Naive thymus-derived CD4-positive, alpha-beta T cell (primary cell): ENCODE measurements at places on chromosomes 6 and 20.
A peak's percentile ranks its signal among the peaks of the same experiment; 100 is the strongest.

- no peak for DNase-seq
Observed at GRCh38 chr6:136334465-136334846, 44.8 kb upstream of the BCLAF1 start.

DNA sequence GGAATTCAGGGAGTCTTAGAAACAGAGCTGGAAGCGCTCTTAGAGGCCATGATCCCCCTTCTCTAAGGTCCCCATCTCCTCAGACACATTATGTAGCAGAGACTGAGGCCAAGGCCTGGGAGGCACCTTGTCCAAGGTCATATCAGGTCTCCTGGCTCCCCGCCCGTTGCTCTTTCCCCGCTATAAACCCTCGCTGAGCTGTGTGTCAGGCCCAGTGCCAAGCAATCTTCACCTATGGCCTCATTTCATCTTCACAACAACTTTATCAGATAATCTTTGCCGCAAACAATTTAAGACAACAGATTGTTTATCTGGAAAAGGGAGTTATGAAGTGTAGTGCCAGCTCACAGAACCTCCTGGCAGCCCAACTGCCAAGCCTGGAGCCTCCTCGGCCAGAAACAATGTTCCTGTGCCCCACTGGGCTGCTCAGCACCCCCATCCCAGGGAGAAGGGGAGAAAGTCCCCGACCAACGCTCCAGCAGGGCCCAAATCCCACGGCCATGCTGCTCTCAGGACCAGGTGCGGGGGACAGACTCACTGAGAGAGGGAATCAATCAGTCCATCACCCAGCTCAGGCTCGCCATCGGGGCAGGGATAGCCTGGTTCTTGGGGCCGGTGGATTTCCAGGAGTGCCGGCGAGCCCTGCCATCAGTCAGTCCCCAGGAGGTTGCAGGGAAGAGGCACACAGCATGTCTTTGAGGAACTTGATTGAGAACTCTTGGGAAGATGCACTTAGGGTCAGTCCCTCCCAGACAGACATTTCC lies 16.9 kb upstream of the FANCE start:
- no peak for DNase-seq

DNA sequence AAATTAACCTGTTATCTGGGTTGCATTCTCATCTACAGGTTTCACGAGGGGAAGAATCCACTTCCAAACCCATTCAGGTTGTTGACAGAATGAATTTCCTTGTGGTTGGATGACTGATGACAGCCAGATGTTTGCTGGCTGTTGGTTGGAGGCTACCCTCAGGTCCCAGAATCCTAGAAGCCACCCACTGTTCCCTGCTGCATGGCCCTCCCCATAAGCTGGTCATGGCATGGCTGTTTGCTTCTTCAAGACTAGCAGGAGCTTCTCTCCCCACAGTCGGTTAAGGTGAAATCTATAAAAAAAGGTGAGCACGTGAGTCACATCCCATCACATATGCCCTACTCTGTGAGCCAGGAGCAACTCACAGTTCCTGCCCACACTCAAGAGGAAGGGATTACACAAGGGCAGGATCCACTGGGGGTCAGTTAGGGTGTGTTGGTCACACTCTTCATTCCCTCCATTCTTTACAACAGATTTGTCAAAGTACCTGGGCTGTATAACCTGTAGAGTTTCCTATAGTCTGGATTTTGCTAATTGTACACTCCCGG lies 19.5 kb upstream of the RPS10 start:
- no peak for DNase-seq

- DNase-seq: no peak
Observed at GRCh38 chr6:159083146-159083545, 38.4 kb upstream of the TAGAP start.

GRCh38 chr6:105274678-105275077 lies 94.9 kb upstream of the POPDC3 start:
- no peak for DNase-seq

DNA sequence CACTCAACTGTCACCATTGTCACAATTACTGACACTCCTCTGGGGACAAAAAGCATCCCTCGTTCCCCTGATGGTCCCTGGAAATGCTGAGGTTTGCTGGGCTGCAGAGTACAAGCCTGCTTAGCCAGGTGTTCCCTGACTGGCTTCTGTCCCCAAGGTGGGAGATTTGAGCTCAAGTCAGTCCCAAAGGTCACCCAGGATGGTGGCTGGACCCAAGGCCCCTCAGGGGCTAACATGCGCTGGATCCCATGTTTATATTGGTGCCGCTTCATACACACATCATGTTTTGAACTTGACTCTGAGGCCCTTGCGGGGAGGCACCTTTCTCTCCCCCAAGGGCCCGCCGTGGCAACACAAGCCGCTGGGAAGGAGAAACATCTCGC lies 44.2 kb downstream of the PMEPA1 start:
- no peak for DNase-seq

- peak; percentile 42 for DNase-seq
Observed at GRCh38 chr20:47620808-47621805, 119.4 kb downstream of the NCOA3 start.

DNA sequence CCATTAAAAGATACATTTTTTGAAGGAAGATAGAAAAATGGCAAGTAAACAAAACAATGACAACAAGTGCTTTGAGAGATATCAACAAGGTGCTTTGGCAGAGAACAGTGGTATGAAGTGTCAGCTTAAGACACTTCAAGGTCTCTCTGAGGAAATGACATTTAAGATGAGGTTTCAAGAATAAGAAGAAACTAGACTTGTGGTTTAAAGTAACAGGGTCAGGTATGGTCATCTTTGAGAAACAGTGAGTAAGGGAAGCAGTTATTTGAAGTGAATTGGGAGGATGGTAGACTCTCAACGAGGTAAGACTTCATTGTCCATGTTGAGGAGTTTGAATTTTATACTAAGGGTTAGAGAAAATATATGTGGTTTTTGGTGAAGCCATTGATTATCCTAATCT lies 77.8 kb downstream of the SYCP2L start:
- no peak for DNase-seq

DNA sequence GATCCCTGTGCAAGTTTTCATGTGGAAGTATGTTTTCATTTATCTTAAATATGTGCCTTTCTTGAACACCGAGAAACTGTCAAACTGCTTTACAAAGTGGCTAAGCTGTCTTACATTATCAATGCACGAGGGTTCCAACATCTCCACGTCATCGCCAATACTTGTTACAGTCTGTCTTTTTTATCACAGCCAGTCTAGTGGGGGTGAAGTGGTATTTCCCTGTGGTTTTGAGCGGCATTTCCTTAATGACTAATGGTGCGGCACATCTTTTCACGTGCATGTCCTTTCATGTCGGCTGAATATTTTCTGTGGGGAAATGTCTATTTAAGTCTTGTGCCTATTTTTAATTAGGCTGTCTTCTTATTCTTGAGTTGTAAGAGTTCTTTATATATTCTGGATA lies 280.4 kb downstream of the FOXC1 start:
- no peak for DNase-seq

- no peak for DNase-seq
Observed at GRCh38 chr6:52312461-52312860, 27.9 kb upstream of the MCM3 start.

- DNase-seq: no peak
Observed at GRCh38 chr6:64988148-64988547, 718.9 kb downstream of the EYS start.

DNA sequence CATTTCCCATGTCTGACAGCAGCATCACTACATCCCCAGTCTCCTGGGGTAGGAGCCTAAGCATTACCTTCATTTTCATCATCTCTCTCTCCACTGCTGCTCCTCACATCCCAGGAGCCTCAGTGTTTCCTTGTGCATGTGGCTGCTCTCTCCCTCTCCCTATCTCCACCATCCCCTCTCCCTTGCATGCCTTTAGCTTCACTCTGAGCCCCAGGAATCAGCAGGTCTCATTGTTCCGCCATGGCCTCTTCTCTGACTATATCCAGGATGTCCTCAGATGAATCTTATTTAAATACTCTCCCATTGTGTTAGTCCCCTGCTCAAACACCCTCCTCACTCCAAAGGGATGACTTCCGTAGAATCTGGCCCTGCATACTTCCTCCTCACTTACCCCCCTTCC lies 79.4 kb downstream of the FAXC start:
- DNase-seq: no peak

DNA sequence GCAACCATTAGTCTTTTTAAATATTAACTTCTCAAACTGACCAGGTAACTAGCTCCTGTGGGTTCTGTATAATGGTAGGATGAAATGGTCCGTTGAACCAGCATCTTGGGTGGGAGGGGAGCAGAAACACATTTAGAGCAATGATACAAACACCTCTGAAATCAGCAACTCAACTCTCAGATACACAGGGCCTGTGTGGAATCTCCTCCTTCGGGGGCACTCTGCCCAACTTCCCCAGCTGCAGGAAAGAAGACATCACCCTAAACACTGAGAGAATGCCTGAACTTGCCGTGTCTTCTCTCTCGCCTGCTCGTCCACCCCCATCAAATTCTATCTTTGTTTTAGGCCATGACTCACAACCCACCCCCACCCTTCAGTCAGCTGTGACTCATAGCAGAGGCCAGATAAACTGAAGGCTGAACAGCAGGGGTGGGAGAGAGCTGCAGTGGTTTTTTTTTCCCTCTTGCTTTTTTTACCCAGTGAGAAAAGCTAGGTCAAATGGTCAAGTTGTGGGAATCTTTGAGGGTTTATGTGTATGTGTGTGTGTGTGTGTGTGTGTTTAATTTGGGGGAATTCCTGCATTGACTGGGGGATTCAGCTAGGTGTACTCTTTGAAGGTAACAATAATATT lies 593.4 kb upstream of the JAG1 start:
- no peak for DNase-seq

DNA sequence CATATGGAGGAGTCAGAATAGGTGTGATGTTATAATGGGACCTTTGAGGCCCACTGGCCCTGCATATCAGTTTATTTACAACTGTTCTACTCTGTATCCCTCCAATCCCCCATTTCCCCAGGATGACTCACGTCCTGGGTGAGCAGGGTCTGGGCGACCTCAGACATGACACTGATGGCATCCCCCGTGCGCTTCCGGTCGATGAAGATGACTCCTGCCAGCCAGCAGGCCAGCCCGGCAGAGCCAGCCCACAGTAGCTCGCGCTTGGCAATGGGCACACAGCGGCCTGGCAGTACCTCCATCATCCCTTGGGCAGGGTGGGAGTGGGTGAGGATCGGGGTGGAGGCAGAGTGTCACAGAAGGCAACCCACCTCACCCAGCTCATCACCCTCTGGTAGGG lies 5.6 kb downstream of the AGPAT1 start:
- DNase-seq: no peak

- DNase-seq: no peak
Observed at GRCh38 chr6:20128018-20128417, 84.3 kb downstream of the MBOAT1 start.

- no peak for DNase-seq
Observed at GRCh38 chr6:95574811-95575210, 2.5 kb upstream of the MANEA start.

- no peak for DNase-seq
Observed at GRCh38 chr6:74577619-74578018, 628.2 kb downstream of the COL12A1 start.

DNA sequence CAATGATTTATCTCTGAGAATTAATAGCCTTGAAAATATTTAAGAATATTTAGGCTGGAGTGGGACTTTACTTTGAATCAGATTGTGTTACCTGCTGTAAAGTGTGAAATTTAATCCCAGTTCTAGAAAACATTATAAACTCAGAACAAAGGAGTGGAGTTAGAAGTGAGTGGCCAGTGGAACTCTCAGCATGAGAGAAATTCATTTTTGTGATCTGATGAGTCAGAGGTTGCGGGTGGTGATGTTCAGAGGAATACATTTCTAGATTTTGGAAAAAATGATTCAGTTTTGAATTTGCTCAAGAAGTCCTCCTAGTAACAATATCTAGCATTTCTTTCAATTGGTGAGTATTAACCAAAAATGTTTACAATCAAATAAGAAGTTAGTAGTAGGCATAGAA lies 167.5 kb downstream of the ZFAND3 start:
- DNase-seq: no peak

- DNase-seq: no peak
Observed at GRCh38 chr6:43936476-43936875, 166.5 kb downstream of the VEGFA start.

GRCh38 chr20:24918579-24919566 lies 30.2 kb upstream of the CST7 start:
- no peak for DNase-seq

DNA sequence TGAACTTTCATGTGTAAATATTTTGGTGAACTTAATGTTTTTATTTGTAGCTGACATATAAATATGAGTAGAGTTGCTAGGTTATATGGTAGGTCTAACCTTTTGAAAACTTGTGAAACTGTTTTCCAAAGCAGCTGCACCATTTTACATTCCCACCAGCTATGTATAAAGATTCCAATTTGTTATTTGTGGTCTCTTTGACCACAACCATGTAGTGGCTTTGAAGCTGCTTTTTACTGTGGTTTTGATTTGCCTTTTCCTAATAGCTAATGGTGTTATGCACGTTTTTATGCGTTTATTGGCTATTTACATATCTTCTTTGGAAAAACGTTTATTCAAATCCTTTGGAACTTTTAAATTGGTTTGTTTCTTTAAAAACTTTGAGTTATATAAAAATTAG lies 10.3 kb downstream of the CST3 start:
- DNase-seq: no peak

- DNase-seq: no peak
Observed at GRCh38 chr6:98560418-98560817, 274.0 kb upstream of the POU3F2 start.

DNA sequence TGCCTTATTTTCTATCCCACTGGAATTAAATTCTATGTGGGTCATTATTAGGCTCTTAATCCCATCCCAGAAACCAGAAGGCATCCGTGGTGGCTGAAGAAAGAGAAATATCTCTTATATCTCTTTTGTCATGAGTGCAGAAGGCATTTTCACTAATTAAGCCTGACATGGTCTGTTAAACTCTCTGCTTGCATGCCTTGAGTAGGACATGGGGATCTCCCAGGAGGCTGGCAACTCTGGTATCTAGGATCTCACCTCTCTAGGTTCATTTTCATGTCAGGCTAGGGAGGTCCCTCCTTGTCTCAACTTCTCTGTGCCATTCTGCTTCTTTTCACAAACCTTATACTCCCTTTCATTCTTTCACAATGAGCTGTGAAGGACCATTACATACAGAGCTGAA lies 25.3 kb upstream of the GPR63 start:
- DNase-seq: no peak

DNA sequence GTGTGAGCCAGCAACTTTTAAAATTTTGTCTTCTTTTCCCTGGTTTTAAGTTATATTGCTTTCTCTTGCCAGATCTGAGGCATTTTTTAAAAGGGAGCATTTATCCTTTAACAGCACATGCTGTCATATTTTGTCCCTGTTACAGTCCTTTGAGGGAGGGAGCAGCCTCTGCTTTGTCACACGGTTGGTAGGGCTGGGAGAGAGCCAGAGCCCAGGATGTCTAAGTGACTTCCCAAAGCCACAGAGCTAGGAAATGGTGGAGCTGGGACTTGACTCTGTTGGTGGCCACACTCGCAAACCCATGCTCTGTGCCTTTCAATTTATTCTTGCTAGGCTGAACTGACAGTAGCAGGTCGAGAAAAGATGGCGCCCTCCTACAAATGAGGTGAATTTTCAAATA lies 80.4 kb upstream of the IYD start:
- DNase-seq: no peak

GRCh38 chr6:1597924-1598323 lies 11.8 kb upstream of the FOXC1 start:
- DNase-seq: no peak
